ENCODE measurements at places on chromosomes 2 and 18.

DNA sequence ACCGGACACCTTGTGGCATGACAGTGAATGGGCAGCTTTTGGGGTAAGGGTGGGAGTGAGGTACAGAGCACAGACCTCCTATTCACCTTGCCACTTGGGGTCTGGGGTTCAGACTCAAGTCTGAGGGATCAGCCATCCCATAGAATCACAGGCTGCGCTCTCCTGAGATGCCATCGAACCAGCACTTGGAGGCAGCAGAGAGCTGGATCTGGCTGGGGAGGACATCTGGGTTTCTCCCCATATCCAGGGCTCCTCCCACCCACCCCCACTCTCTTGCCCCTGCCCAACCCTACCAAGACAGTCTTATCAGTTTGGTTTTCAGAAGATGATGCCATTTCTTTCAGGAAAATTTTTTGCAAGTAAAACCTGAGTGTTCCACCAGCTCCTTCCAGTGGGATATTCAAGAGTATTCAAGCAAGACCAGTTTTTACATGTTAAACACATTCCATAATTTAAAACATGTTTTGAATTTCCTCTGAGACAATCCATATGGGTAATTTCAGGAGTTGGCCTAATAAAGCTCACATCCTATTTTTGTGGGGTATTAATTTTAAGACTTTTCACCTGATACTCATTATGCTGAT, 29.2 kb upstream of the TEX44 start:
- DNase-seq = peak; percentile 18

- DNase-seq = no peak
Observed at GRCh38 chr2:165238295-165238694, 919 bp upstream of the SCN2A start.

GRCh38 chr18:69495338-69495737, 94.7 kb downstream of the DOK6 start:
- DNase-seq = no peak

DNA sequence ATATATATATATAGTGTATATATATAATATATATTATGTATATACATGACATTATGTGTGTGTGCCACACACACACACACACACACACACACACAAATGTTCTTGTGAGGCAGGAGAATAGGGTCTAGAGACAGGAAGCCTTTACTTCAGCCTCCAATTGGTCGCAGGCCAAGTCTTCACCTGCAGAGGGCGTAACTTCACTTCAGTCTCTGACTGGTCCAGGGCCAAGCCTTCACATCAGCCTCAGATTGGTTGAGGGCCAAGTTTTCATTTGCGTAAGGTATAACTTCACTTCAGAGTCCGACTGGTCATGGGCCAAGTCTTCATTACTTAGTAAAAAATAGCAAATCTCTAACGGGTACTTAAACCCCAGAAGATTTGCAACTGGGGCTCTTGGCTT, 13.2 kb upstream of the SS18 start:
- DNase-seq = no peak

Measured in NCI-H1930 (cell line).